ENCODE measurements at places on chromosomes 6 and 20.

DNA sequence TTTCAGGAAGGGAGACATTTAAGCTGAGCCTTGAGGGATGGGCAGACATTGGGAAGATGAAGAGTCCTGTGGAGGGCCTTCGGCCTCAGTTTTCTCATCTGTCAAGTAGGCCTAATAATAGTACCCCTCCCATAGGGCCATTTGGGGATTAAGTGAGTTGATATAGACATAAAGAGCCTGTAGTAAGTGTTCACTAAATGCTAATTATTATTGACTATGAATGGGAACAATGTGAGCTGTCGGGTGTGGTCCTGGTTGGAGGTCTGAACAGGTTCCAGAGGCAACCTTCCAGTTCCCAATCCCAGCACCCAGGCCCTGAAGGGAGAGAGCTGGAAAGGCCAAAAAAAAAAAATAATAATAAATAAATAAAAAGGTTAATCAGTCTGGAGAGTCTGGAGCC lies 14.5 kb upstream of the ITPR3 start:
- no peak overlapping the region for H3K27ac ChIP-seq
- DNase-seq: no peak
- no peak overlapping the region for H3K4me3 ChIP-seq
- H3K36me3 ChIP-seq: no peaks in the 10 kb centered on the region
- H3K27me3 ChIP-seq: no peaks in the 10 kb centered on the region

- no peaks in the 10 kb centered on the region for H3K27me3 ChIP-seq
- H3K4me3 ChIP-seq: no peak overlapping the region
- DNase-seq: no peak
- H3K36me3 ChIP-seq: peaks cover 35% of the 10 kb centered on the region
- H3K27ac ChIP-seq: no peak overlapping the region
These were observed 5.3 kb downstream of the CCNC start for GRCh38 chr6:99563056-99563723.

DNA sequence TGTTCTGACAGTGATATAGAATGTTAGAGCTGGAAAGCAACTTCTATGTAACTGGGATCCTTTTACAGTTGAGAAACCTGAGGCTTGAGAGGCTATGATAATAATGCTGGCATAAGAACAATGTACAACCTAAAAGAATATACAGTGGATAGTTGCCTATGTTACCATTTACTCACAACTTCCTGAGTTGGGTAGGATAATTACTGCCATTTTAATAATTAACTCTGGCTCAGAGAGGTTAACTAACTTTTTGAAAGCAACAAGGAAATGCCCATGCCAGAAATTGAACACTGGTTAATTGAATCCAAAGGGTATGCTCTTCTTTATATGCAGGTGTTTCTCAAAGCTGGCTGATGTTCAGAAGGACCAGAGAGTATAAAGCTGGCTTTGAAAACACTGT lies 530.7 kb upstream of the MAP3K7 start:
- H3K36me3 ChIP-seq: no peaks in the 10 kb centered on the region
- DNase-seq: no peak
- no peak overlapping the region for H3K4me3 ChIP-seq
- no peaks in the 10 kb centered on the region for H3K4me1 ChIP-seq
- H3K27me3 ChIP-seq: no peaks in the 10 kb centered on the region

- peaks cover 47% of the 10 kb centered on the region for H3K4me1 ChIP-seq
- peak overlapping the region; percentile 96 for H3K4me3 ChIP-seq
- H3K27ac ChIP-seq: peak overlapping the region; percentile 98
These were observed 1.6 kb upstream of the RPS12 start for GRCh38 chr6:132812756-132813172.

GRCh38 chr6:52015953-52016352 lies 71.5 kb downstream of the PKHD1 start:
- no peak for DNase-seq
- H3K27me3 ChIP-seq: peaks cover 40% of the 10 kb centered on the region
- no peak overlapping the region for H3K4me3 ChIP-seq

- H3K4me1 ChIP-seq: peaks cover 22% of the 10 kb centered on the region
- peak overlapping the region; percentile 78 for H3K4me3 ChIP-seq
- H3K27me3 ChIP-seq: no peaks in the 10 kb centered on the region
- DNase-seq: peak; percentile 78
- peaks cover 12% of the 10 kb centered on the region for H3K36me3 ChIP-seq
These were observed 31.1 kb downstream of the SERPINB6 start for GRCh38 chr6:2940010-2940850.

GRCh38 chr20:5864428-5864827 lies 85.9 kb downstream of the TRMT6 start:
- H3K4me3 ChIP-seq: no peak overlapping the region
- peaks cover 18% of the 10 kb centered on the region for H3K4me1 ChIP-seq
- H3K27ac ChIP-seq: no peak overlapping the region
- no peak for DNase-seq

DNA sequence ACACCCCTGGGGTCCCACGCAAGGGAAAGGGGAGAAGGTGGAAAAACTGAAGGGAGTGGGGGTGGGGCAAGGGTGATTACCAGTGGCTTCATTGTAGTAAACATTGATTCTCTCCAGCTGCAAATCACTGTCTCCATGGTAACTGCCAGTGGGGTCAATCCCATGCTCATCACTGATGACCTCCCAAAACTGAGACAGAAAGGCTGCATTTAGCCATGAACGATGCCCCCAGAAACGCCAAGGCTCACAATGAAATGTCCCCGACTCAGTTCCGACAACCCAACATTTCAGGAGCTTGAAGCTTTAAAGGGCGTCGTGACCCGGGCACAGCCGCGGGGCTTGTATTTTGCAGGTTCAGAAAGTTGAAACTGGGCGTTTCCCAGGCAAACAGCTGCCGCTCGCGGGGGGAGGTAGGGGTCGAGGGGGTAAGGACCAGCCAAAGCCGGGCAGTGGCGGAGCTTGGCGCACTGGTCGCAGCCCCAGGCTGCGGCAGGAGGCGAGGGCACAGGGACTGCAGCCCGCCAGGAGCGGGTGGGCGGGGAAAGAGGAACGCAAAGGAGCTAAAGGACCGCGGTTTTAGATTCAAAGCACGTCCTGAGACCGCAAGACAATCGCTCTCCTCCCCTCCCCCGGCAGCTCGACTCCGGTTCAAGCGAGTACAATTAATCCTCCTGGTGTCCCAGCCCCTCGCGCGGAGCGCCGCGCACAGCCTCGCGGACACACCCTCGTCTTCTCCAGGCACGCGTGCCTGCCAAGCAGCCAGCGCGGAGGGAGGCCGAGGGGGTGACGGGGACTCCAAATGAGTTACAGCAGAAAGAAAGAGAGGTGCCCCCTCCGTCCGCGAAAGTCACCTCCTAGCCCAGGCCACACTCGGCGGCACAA lies 731 bp downstream of the TUBB2B start:
- peaks cover 71% of the 10 kb centered on the region for H3K27me3 ChIP-seq
- DNase-seq: no peak
- no peak overlapping the region for H3K27ac ChIP-seq
- peaks cover 40% of the 10 kb centered on the region for H3K4me1 ChIP-seq

- H3K4me1 ChIP-seq: no peaks in the 10 kb centered on the region
- peaks cover 33% of the 10 kb centered on the region for H3K27me3 ChIP-seq
- H3K36me3 ChIP-seq: no peaks in the 10 kb centered on the region
- no peak for DNase-seq
These were observed 49.8 kb upstream of the ADGRG6 start for GRCh38 chr6:142251930-142252445.

GRCh38 chr6:134510920-134511319 lies 193.0 kb upstream of the SGK1 start:
- H3K27me3 ChIP-seq: no peaks in the 10 kb centered on the region
- no peak for DNase-seq
- no peaks in the 10 kb centered on the region for H3K36me3 ChIP-seq
- no peak overlapping the region for H3K4me3 ChIP-seq
- H3K4me1 ChIP-seq: no peaks in the 10 kb centered on the region

GRCh38 chr6:84769306-84769705 lies 4.9 kb upstream of the TBX18 start:
- no peak overlapping the region for H3K4me3 ChIP-seq
- H3K36me3 ChIP-seq: no peaks in the 10 kb centered on the region
- H3K4me1 ChIP-seq: peaks cover 6% of the 10 kb centered on the region
- DNase-seq: no peak
- no peak overlapping the region for H3K27ac ChIP-seq

DNA sequence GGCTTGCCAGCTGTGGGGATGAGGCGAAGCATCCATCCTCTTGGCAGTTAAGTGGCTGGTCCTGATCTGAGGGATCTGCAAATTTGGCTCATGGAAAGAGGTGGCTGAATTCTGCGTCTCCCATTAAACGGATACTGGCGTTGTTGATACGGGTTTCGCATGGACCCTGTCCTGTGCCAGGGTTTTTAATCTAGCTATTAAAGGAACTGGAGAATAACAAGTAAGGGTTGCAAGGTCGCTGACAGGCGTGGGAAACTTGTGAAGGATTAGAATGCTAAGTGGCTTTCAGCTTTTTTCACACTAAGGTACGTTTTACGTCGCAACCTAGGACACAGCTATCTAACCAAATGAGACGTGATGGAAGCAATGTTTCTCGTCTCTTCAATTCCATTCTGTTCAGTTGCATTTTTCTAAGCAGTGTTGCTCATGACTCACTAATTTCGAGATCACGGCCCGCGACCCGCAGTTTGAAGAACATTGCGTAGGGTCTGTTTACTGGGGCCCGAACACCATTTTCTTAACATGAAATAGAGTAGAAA lies 852 bp downstream of the GMNN start:
- peak overlapping the region; percentile 94 for H3K27ac ChIP-seq
- peak; percentile 25 for DNase-seq
- peaks cover 23% of the 10 kb centered on the region for H3K4me1 ChIP-seq
- no peaks in the 10 kb centered on the region for H3K27me3 ChIP-seq

DNA sequence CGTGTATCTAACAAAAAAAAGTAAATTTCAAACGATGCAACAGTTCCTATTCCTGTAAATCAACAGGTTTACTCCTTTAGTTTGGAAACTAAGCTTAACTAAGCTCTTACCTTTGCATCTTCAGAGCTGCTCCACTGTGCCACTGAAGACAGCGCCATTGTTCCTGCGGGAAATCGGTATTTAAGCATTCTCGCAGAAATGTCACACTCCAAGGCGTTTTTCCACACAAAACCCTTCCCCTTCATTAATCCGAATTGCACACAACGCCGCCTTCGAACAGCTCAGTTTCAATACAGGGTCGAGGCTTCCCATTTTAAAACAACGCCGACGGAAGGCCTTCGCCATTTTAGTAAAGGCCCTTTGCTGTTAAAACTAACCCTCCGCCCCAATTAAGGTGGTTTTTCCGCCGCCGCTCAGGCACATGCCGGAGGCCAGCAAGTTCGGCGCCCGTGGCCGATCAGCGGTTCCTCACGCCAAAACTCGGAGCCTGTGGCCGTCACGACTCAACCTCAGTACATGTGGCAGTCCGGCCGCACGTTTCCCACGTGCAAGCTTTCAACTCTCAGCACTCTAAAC lies 35.4 kb upstream of the SYNCRIP start:
- no peaks in the 10 kb centered on the region for H3K27me3 ChIP-seq
- H3K27ac ChIP-seq: peak overlapping the region; percentile 100
- peaks cover 53% of the 10 kb centered on the region for H3K36me3 ChIP-seq
- peak overlapping the region; percentile 99 for H3K4me3 ChIP-seq
- no peak for DNase-seq

DNA sequence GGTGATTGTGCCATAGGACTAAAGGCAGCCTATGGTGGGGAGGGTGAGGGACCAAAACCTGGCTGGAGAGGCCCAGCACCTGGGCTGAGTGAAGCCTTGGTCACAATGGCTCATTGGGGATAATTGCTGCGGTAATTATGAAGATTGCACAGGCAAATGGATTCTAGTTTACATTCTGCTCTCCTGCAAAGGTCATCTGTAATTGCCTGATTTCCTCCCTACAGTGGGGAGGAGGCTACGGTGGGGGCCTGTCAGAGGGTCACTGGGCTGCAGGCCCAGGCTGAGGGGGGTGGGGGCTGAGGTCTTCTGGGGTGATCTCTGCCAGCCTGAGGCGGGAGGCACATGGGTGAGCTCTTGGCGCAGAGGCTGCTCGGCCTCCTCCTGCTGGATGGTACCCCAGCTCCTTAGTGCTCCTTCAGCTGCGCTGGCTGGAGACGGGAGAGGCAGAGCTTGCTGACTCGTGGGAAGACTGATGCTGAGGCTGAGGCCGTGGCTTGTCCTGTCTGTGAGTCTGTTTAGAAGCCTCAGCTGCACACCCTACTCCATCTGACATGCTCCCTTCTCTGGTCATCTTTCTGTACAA lies 30.3 kb downstream of the PACSIN1 start:
- no peaks in the 10 kb centered on the region for H3K4me1 ChIP-seq
- no peak overlapping the region for H3K4me3 ChIP-seq
- H3K27me3 ChIP-seq: peaks cover 5% of the 10 kb centered on the region
- H3K27ac ChIP-seq: no peak overlapping the region
- DNase-seq: no peak
- no peaks in the 10 kb centered on the region for H3K36me3 ChIP-seq

- H3K4me1 ChIP-seq: no peaks in the 10 kb centered on the region
- no peak overlapping the region for H3K4me3 ChIP-seq
- no peak for DNase-seq
- H3K36me3 ChIP-seq: no peaks in the 10 kb centered on the region
These were observed 138.8 kb upstream of the LAMA2 start for GRCh38 chr6:128743974-128744765.

DNA sequence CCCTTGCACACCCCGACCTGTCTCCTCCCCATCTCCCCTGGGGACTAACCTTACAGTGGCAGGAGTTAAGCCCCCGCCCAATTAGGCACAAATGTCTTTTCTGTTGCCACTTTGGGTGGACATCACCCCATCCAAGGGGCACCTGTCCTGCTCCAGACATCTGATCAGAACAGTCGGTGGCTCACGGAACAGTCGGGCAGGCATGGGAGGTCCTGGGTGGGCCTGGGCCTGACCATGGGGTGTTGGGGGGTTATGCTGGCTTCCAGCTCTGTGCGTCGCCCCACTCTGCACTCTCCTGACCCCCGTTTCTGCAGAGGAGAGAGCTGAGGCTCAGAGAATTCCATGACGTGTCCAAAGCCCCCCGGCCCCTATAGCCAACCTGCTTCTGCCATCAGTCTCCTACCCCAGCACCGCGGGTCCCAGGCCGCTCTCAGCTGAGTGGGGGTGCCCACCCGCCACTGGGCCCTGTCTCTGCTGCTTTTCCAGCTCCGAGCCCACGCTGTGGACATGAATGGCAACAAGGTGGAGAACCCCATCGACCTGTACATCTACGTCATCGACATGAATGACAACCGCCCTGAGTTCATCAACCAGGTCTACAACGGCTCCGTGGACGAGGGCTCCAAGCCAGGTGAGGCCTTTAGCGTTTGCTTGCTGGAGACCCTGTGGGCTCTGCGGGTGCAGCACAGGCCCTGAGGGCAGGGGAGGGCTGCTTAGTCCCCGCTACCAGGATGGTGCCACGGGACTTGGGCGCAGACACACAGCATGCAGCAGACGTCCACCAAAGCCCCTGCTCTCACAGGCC lies 213.2 kb downstream of the TAF4 start:
- no peaks in the 10 kb centered on the region for H3K36me3 ChIP-seq
- no peaks in the 10 kb centered on the region for H3K4me1 ChIP-seq
- no peak for DNase-seq
- peaks cover 26% of the 10 kb centered on the region for H3K27me3 ChIP-seq
- H3K27ac ChIP-seq: no peak overlapping the region
